Psoas muscle (tissue), 8 donors: ENCODE measurements at places on chromosomes 5 and 9. TPM values are rescaled to one million over a fixed set of nuclear protein-coding genes. Genes with fewer than 3 reads are reported as not detected.

The PPP3R2 gene
- not detected for total RNA-seq

The HRH2 gene
- total RNA-seq = 0.49 TPM

- peaks cover 35% of the 10 kb centered on the region for H3K27me3 ChIP-seq
- no peak for DNase-seq
- H3K4me3 ChIP-seq = no peak overlapping the region
- no peaks in the 10 kb centered on the region for H3K36me3 ChIP-seq
- no peak overlapping the region for H3K27ac ChIP-seq
These were observed 2.3 kb downstream of the F2RL1 start for GRCh38 chr5:76821136-76821535.

DNA sequence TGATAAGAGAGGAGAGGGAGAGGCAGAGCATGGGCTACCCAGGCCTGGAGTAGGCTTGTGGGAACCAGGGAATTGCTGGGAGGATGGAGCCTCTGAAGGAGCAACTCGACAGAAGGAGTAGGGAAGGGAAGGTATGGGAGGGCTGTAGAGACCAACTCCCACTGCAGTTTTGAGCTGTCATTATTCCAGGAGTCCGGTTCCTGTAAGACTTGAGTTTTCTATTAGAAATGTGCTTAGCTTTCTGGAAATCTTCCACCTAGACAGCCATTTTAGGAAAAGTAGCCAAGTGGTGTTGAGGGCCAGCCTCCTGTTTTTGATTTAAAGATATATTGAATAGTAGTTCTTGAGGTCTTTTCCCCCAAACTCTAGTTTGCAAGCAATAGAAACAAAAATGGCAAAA is 323.5 kb downstream of the LRRC70 start:
- no peak overlapping the region for H3K27ac ChIP-seq
- H3K27me3 ChIP-seq = no peaks in the 10 kb centered on the region
- no peak for DNase-seq
- H3K4me3 ChIP-seq = no peak overlapping the region
- H3K36me3 ChIP-seq = no peaks in the 10 kb centered on the region
- no peaks in the 10 kb centered on the region for H3K4me1 ChIP-seq

- H3K4me3 ChIP-seq = peak overlapping the region; percentile 9
- peak overlapping the region; percentile 96 for H3K27ac ChIP-seq
- DNase-seq = no peak
- H3K4me1 ChIP-seq = peaks cover 41% of the 10 kb centered on the region
These were observed 59.6 kb downstream of the RICTOR start for GRCh38 chr5:39014561-39014960.

DNA sequence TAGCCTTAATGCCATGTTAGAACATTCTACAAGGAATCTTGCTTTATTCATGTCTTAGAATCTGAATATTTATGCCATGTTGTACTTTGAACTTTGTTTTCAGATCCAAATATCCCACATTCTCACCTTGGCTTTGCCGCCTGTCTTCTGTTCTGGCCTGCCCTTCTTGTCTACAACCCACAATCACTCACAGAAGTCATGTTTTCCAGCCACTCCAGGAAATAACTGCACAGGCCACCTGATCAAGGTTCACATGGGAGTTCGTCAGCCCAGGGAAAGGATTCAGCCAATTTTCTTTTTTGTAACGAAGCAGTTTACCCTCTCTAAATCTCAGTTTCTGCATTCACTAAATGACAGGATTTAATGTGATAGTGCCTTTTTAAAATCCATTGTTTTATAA is 70.5 kb downstream of the JAKMIP2 start:
- no peak overlapping the region for H3K27ac ChIP-seq
- no peak overlapping the region for H3K4me3 ChIP-seq
- no peak for DNase-seq
- H3K36me3 ChIP-seq = no peaks in the 10 kb centered on the region
- no peaks in the 10 kb centered on the region for H3K4me1 ChIP-seq

DNA sequence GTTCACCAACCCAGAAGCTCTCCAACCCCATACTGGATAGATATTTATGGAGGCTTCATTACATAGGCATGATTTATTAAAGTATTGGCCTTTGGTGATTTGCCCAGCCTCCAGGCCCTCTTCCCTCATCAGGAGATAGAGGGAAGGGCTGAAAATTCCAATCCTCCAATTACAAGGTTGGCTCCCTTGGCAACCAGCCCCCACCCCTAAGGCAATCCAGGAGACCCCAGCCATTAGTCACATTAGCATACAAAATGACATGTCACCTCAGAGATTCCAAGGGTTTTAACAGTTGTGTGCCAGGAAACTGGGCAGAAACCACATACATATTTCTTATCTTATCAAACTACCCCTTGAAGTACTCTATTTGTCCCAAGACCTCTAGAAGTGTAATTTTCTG is 210.0 kb downstream of the HINT1 start:
- no peaks in the 10 kb centered on the region for H3K27me3 ChIP-seq
- no peak overlapping the region for H3K27ac ChIP-seq
- no peak for DNase-seq
- H3K4me3 ChIP-seq = no peak overlapping the region
- H3K4me1 ChIP-seq = no peaks in the 10 kb centered on the region

DNA sequence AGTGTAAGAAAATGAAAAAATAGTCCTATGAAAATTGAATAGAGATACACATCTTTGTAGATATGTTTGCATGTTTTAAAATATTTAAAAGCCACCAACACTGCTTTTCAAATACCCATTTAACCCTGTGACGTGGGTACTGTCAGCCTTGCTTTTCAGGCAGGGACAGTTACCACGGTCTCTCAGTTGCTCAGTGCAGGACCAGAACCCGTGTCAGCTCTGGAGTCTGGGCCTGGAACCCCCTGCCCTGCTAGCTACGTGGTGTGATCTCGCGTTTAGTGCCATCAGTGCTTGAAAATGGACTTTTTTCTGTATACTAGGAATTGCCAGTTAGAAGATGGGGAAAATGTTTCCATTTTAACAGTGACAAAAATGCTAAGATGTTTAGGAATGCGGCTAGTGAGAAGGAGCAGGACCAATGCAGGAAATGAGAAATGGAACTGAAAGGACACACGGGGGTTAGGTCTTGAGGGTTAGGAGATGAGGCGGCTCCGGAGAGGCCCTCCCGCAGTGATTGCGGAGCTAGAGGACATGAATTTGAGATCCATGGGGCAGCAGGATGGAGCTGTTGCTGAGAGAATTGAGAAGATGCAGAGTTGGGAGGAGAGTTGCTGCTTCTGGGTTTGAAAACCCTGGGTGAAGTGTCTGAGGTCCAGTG is 13.7 kb downstream of the RNU6ATAC start:
- no peak overlapping the region for H3K27ac ChIP-seq
- no peaks in the 10 kb centered on the region for H3K27me3 ChIP-seq
- no peak for DNase-seq
- H3K4me1 ChIP-seq = no peaks in the 10 kb centered on the region

GRCh38 chr5:134111741-134112647 is 2.5 kb upstream of the TCF7 start:
- no peaks in the 10 kb centered on the region for H3K36me3 ChIP-seq
- H3K27me3 ChIP-seq = no peaks in the 10 kb centered on the region
- no peak for DNase-seq
- H3K27ac ChIP-seq = no peak overlapping the region
- H3K4me3 ChIP-seq = no peak overlapping the region
- peaks cover 13% of the 10 kb centered on the region for H3K4me1 ChIP-seq

DNA sequence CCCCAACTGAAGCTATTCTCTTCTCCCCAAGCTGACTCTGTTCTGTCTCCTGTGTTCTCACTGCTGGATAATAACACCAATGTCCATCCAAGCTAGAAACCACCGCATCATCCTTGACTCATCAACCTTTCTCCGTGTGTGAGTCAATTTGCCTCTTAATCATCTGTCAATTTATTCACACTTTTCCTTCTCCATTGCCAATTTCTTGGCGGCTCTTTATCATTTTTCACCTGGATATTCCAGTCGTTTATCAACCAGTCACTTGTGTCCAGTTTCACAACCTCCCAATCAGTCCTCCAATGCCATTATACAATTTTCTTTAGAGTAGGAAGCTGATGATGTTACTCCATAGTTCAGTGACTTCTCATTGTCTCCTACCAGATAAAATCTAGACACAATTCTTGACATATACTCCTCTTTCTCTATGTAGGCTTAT is 45.4 kb upstream of the LIFR start:
- H3K4me1 ChIP-seq = peaks cover 34% of the 10 kb centered on the region
- H3K27me3 ChIP-seq = no peaks in the 10 kb centered on the region
- H3K36me3 ChIP-seq = no peaks in the 10 kb centered on the region
- H3K27ac ChIP-seq = peak overlapping the region; percentile 83
- DNase-seq = no peak
- no peak overlapping the region for H3K4me3 ChIP-seq

- no peak overlapping the region for H3K4me3 ChIP-seq
- no peaks in the 10 kb centered on the region for H3K36me3 ChIP-seq
- H3K4me1 ChIP-seq = no peaks in the 10 kb centered on the region
- DNase-seq = no peak
These were observed 147.6 kb upstream of the TRIM32 start for GRCh38 chr9:116539549-116539948.

GRCh38 chr5:134025786-134026185 is 21.0 kb upstream of the VDAC1 start:
- no peak overlapping the region for H3K27ac ChIP-seq
- no peak overlapping the region for H3K4me3 ChIP-seq
- H3K4me1 ChIP-seq = no peaks in the 10 kb centered on the region
- H3K36me3 ChIP-seq = no peaks in the 10 kb centered on the region
- no peak for DNase-seq

- DNase-seq = peak; percentile 21
- no peaks in the 10 kb centered on the region for H3K36me3 ChIP-seq
- H3K27me3 ChIP-seq = no peaks in the 10 kb centered on the region
- no peaks in the 10 kb centered on the region for H3K4me1 ChIP-seq
- H3K27ac ChIP-seq = no peak overlapping the region
- no peak overlapping the region for H3K4me3 ChIP-seq
These were observed 90.8 kb downstream of the PLPPR1 start for GRCh38 chr9:101119206-101119819.

DNA sequence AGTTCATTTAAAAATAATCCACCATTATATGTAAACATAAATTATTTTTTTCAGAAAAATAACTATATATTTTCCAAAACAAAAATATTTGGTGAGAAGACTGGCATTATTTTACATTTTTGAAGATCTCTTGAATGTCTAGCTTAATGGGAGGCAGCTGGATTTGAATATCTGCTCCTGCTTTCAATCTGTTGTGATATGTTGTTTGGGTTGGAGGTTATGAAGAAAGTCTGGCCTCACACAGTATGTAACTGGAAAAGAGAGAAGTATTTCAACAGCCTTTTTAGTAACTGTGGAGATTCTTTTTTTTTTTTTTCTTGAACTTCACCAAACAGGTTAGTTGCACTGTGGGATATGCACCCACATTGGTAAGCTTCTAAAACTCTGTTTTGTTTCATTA is 84.7 kb upstream of the SLIT3 start:
- no peak overlapping the region for H3K27ac ChIP-seq
- H3K36me3 ChIP-seq = no peaks in the 10 kb centered on the region
- no peak for DNase-seq
- H3K27me3 ChIP-seq = no peaks in the 10 kb centered on the region
- H3K4me3 ChIP-seq = no peak overlapping the region
- no peaks in the 10 kb centered on the region for H3K4me1 ChIP-seq

- H3K27ac ChIP-seq = no peak overlapping the region
- no peak for DNase-seq
- no peak overlapping the region for H3K4me3 ChIP-seq
- H3K27me3 ChIP-seq = no peaks in the 10 kb centered on the region
- no peaks in the 10 kb centered on the region for H3K4me1 ChIP-seq
- no peaks in the 10 kb centered on the region for H3K36me3 ChIP-seq
These were observed 1409.7 kb upstream of the CDH18 start for GRCh38 chr5:21397693-21398092.

- DNase-seq = peak; percentile 82
- no peaks in the 10 kb centered on the region for H3K27me3 ChIP-seq
- no peak overlapping the region for H3K4me3 ChIP-seq
- no peaks in the 10 kb centered on the region for H3K36me3 ChIP-seq
- peaks cover 29% of the 10 kb centered on the region for H3K4me1 ChIP-seq
These were observed 119.8 kb downstream of the TENT4A start for GRCh38 chr5:6832994-6833393.

DNA sequence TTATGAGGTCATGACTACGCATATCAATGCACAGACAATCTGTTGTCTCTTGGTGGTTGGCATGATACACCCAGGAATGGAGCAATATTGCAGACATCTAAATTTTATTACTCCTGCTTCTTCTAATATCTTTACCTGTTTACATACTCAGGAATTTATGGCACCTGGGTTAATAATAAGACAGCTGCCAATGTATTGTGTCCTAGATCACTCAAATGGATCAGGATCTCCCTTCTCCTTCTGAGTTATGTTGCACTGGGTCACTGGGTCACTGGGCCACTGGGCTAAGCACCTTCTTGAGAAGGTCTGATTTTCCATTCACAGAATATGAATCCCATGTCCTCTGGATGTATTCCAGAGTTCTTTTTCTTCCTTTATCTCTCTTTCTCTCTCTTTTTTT is 41.8 kb downstream of the CCL28 start:
- no peaks in the 10 kb centered on the region for H3K36me3 ChIP-seq
- H3K4me1 ChIP-seq = no peaks in the 10 kb centered on the region
- no peak overlapping the region for H3K4me3 ChIP-seq
- DNase-seq = no peak
- H3K27me3 ChIP-seq = no peaks in the 10 kb centered on the region
- no peak overlapping the region for H3K27ac ChIP-seq

DNA sequence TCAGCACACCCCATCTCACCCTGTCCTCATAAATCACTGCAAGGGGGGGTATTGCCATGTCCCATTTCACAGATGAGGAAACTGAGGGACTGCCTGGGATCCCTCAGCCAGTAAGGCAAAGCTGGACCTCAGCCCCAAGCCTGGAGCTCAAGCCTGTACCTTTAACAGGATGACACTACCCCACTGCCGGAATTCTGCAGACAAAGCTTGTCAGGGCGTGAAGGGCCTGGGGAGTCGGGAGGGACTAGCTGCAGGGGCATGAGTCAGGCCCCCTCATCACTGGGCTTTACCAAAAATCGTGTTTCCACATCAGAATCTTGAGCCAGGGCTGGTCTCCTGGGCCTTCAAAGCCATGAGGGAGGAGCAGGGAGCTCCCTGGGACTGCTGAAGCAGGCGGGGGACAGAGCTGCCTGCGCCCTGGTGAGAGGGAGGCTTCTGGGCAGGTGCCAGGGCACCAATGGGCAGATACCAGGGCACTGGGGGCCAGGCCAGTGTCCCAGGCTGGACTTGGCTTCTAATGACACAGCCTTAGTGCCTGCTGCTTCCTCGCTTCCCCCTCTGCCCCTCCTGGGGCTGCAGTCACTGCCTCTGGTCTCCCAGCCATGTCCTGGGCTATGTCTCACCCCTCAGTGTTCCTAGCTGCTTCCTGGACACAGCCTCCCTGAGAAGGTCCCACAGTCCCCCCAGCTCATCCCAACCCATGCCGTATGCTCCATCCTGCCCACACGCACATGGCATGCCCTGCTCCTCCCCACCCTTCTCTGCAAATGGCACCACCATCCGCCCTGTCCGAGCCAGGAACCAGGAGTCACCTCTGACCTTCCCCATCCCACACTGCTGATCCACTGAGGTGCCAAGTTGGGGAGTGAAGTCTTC is 80.7 kb downstream of the LMX1B start:
- no peaks in the 10 kb centered on the region for H3K36me3 ChIP-seq
- no peak overlapping the region for H3K4me3 ChIP-seq
- no peak overlapping the region for H3K27ac ChIP-seq
- no peak for DNase-seq
- H3K27me3 ChIP-seq = peaks cover 6% of the 10 kb centered on the region

GRCh38 chr9:98191671-98192502 is 550 bp downstream of the CORO2A start:
- no peak overlapping the region for H3K27ac ChIP-seq
- H3K27me3 ChIP-seq = peaks cover 4% of the 10 kb centered on the region
- DNase-seq = peak; percentile 59
- no peaks in the 10 kb centered on the region for H3K36me3 ChIP-seq
- H3K4me1 ChIP-seq = peaks cover 4% of the 10 kb centered on the region
